NCI-H1930 (cell line): ENCODE measurements at places on chromosomes 7 and 10.

DNA sequence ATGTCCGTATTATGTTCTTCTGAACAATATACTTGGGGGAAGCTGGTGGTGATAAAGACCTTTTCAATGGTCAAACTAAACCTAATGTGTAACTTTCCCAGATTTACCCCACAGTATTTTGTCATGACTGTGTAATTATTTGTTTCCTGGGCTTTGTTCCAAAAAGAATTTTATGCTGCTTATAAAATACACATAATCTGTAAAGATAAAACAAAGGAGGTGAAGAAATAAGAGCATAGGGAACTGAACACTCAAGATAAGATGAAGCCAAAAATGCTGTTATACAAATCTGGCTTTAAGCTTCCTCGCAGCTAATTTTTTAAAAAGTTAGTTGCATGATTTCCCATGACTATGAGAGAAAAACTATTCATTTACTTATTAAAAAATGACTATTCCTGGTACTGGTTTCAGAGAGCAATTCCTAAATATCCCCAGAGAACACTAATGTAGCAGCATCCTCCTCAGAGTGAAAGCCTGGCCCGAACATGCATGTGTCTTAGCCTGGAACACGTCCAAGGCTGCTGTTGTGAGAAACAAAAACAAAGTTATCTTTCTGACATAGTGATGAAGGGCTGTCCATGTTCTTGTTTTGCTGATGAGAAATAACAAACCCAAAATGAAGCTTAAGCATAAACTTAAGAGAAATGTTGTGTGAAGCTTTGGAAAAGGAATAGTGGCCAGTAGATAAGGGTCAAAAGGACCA is 33.9 kb downstream of the MALSU1 start:
- DNase-seq: no peak

DNA sequence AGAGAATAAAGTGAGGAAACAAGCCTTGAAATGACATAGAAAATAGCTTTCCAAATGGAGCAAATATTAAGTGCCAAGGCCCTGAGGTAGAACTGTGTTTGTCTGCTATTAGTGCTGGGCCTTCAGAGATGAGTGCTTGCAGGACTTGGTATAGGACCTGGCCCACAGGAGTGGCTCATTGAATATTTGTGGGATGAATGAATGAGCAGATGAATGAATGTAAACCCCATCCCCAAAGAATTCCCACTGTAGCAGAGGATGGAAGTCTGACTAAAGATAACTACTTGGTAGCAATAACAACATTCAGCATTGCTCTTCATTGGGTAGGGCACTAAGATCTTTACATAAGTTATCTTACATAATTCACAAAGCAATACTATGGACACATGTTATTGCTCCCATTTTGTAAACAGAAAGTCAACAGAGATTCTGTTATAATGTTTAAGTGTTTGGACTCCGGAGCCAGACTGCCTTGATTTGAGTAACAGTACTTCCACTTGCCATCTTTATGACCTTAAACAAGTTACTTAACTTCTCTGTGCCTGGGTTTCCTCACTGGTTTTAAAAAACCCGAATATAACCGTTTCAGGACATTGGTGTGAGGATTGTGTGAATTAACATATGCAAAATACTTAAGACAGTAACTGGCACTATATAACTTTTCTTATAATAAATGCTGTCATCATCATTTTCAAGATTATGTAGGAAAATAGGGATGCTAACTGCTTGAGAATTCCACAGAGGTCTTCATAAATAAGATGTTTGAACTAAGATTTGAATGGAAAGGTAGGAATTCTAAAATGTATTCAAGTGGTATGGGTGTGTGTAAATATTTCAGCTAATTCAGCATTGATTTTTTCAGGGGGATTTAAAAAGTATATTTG is 141.9 kb downstream of the PRKG1 start:
- no peak for DNase-seq

DNA sequence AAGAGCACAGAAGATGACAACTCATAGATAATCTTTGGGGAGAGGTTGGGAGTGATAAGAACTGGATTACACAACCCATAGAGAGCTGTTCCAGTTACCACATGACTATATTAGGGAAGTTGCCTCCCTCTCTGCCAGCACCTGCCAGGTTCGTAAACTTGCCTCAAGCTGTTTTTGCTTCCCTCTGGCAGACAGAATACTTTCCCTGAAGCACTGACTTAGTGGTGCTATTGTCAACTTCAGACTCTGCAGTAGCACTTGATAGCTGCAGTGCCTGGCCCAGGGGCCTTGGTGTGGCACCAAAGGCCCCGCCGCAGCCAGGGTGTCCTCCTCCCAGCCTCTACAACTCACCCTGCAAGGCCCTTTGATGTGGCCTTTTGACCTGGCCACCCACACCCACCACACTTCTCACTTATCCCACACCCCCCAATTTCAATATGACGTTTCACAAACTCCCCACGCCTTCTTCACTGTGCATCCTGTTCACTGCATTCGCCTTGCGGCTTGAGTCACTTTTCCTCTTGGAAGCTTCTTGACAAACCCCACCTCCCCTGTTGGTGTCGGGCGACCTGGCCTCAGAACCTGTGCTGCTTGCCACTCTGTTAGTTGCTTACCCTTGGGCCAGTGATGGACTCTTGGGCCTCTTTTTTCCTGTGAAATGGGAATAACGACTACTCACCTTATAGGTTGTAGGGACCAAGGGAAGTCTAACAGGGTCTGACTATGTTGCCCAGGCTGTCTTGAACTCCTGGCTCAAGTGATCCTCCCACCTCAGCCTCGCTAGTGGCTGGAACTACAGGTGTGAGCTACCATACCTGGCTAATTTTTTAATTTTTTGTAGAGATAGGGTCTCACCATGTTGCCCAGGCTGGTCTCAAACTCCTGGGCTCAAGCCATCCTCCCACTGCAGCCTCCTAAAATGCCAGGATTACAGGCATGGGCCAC is 50.2 kb upstream of the PODXL start:
- no peak for DNase-seq

GRCh38 chr10:95462740-95463667 is 98.2 kb downstream of the SORBS1 start:
- DNase-seq: no peak

DNA sequence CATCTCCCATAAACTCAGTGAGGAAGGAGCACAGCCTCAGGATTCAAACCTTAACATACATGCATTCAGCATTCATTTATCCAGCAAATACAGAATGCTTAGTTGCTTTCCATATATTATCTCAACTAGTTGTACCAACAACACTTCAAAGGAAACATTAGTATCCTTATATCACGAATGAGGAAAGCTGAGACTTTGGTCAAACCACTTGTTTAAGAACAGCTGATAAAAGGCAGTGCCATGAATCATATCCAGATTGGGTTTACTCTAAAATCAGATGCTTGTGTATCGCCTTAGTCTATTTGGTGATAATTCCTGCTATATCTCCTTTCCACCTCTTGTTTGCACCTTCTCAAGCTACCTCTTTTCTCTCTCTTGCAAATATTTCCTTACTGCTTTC is 1.9 kb upstream of the CPED1 start:
- DNase-seq: no peak

DNA sequence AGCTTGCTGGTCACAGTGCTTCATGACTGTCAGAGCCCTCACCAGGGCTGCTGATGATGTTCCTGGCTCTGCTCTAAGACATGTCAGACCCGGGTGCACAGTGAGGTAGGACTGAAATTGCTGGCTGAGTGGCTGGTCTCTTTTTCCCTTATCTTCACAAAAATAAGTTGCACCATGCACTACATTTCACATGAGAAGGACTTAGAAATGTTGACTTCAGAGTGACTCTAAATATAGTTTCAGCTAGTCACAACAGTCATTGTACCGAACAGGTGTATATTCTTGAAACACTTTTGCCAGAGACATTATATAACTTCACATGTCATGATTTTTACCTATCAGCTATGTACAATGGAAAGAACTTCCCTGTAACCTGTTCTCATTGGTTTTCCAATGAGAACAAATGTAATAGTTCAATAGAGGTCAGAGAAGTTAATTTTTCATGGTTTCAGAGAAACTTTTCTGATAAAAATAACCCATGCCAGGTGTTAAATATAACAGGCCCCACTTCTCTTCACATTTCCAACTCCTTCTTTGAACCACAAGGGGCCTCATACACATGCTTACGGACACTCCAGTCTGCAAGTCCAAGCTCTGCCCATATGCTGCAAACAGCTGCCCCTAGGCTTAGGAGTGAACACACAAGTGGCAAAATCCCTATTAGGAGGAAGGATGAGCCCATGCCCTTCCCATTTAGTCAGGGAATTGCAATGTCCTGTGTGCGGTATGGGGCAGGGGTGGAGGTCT is 115.6 kb downstream of the CDK6 start:
- no peak for DNase-seq

- DNase-seq: no peak
Observed at GRCh38 chr10:71087622-71088021, 124.7 kb upstream of the UNC5B start.

- no peak for DNase-seq
Observed at GRCh38 chr10:83372646-83373045, 766.7 kb upstream of the GHITM start.

GRCh38 chr10:22712956-22713852 is 1.2 kb downstream of the PIP4K2A start:
- DNase-seq: no peak

DNA sequence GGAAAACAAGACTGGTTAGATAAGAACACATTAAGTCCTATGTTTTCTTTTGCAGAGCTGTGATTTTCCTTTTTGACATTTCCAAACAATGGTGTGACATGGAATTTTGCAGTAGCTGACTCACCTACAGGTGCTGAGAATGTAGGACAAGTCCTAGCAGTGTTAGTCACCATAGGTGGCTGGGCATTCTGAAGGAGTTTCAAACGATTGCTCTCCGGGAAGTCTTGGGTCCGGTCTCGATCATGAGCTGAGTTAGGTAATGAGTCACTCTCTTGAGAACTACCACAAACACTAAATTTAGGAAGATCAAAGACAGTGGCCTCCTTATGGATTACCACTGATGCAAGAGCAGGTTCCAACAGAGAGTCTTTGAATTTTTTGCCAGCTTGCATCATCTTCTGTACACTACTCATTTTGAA is 3.6 kb downstream of the FIGNL1 start:
- no peak for DNase-seq

DNA sequence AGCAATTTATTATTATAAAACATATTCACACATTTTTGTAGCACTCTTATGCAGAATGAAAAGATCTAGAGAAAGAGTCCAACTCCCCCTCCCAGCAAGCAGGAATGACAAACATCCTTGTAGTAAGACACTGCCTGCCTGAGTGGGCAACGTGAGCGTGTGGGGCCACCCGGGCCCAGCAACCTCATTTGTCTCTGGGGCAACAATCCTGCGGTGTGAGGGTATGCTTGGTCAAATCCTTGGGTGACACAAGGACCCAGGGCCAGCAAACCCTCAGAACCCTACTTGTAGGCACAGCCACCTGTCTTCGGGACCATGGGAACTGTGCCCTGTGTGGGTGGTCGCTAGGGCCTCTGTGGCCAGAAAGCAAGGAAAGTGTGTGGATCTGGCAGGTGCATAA is 10.7 kb downstream of the RHEB start:
- DNase-seq: no peak

DNA sequence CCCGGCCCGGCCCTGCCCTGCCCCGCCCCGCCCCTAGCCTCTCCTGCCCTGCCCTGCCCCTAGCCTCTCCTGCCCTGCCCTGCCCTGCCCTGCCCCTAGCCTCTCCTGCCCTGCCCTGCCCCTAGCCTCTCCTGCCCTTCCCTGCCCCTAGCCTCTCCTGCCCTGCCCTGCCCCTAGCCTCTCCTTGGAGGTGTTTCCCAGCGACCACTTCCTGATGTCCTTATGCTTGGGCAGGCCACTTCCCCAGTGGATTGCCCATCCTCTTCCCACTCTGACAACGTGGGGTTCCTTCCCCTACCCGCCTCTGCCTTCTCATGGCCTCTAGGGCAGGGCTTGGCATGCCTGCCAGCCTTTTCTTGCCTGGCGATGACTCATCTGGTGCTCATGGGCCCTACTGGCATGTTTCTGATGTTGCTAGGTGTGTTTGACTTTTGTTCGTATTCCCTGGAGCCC is 21.2 kb downstream of the PRXL2A start:
- no peak for DNase-seq

DNA sequence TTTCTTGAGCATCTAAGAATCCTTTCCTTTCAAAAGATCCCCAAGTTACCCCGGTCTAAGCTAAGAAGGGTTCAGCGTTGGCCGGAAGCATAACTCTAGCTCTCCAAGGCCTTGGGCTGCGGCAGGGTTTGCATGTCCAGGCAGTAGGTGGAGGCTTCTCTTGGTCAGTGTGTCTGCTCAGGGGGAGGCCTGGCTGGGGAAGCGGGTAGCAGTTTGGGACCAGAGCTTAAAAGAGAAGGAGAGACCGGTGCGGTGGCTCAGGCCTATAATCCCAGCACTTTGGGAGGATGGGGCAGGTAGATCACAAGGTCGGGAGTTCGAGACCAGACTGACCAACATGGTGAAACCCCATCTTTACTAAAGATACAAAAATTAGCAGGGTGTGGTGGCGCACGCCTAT is 226.3 kb downstream of the MGMT start:
- DNase-seq: no peak

- DNase-seq: no peak
Observed at GRCh38 chr10:104259456-104259855, 4.8 kb downstream of the GSTO1 start.

DNA sequence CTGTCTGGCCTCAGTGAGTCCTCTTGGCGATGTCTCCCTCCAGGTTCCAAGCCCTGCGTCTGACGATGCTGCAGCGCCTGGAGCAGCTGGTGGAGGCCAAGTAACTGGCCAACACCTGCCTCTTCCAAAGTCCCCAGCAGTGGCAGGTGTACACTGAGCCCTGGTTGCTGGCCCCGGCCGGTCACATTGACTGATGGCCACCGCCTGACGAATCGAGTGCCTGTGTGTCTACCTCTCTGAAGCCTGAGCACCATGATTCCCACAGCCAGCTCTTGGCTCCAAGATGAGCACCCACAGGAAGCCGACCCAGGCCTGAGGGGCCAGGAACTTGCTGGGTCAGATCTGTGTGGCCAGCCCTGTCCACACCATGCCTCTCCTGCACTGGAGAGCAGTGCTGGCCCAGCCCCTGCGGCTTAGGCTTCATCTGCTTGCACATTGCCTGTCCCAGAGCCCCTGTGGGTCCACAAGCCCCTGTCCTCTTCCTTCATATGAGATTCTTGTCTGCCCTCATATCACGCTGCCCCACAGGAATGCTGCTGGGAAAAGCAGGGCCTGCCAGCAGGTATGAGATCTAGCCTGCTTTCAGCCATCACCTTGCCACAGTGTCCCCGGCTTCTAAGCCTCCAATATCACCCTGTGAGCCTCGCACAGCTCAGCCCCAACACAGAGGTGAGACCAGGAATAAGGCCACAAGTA is 7.3 kb upstream of the ZNF22 start:
- no peak for DNase-seq

DNA sequence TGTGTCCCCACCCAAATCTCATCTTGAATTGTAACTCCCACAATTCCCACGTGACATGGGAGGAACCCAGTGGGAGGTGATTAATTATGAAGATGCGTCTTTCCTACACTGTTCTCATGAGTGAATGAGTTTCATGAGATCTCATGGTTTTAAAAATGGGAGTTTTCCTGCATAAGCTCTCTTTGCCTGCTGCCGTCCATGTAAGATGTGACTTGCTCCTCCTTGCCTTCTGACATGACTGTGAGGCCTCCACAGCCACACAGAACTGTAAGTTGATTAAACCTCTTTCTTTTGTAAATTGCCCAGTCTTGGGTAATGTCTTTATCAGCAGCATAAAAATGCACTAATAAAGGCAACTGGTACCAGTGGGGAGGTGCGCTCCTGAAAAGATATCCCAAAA is 67.7 kb upstream of the DRGX start:
- DNase-seq: no peak

- DNase-seq: no peak
Observed at GRCh38 chr10:11345224-11346054, 266.0 kb downstream of the USP6NL start.
